ENCODE measurements at places on chromosomes 7 and 10.

DNA sequence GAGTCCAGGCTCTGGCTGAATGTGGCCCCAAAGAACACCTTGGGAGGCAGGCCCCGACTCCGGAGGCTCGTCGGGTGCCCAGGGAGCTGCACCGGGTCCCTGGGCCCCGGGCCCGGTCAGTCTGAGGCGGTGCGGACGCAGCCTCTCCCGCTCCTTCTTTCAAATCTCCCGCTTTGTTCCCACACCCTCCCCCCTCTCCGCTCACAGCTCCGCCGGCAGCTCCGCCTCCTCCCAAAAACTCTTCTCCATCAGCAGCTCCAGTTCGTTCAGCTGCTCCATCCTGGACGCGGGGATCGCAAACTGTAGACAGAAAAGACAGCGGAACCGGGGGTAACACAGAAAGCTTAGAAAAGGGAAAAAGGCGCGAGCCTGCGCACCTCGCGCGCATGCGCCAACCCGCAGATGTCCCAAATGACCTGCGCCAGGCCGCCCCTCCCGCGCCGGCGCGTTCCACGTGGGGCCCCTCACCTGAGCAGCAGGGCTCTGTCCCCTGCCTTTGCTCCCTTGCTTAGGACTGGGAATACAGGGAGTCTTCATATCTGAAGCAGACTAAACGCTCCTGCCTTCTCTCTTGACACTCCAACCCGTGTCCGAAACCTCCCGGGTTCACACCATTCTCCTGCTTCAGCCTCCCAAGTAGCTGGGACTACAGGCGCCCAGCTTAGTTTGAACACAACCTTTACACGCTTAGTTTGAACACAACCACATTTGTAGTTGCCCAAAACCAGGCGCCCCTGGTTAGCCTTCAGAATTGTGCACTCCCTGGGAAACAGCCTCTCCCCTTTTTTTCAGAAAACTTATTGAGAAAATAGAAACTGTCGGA lies at the start of gene DNA2:
Gene DNA2, minus strand, starts transcription at position 388 of the 823 bp plus-strand sequence. Its CDS starts 109 bp downstream, at position 279.
- peak; percentile 26 for DNase-seq

DNA sequence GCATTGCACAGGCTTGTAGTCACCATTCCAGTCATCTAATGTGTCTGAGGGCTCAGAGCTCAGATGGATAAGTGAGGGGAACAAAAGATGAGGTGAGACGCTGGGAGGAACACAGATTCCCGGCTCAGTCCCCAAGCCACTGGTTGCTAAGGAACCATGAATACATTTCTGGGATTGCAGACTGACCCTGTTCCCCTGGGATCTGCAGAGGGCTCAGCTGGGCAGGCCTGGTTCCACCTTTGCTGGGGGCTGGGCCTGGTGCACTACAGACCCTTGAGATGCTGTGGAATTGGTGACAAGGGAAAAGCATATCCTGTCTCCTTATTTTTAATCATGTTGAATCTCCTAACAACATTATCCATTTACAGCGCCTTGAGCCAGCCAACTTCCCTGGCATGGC lies 19.2 kb downstream of the ELFN1 start:
- no peak for DNase-seq

DNA sequence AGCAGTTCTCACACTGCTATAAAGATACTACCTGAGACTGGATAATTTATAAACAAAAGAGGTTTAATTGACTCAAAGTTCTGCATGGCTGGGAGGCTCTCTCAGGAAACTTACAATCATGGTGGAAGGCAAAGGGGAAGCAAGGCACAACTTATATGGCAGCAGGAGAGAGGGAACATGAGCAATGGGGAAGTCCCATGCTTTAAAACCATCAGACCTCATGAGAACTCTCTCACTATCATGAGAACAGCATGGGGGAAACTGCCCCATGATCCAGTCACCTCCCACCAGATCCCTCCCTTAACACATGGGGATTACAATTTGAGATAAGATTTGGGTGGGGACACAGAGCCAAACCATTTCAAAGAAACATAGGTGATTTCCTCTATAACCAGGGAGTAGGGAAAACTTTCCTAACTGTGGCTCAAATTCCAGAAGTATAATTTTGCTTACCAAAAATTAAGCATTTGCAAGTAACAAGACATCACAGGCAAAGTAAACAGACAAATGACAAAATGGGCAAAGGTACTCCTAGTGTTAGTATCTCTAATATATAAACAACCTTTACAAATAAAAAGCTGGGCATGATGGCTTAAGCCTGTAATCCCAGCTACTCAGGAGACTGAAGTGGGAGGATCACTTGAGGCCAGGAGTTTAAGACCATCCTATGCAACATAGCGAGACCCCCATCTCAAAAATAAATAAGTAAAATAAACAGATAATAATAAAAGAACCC lies 88.0 kb downstream of the KBTBD2 start:
- no peak for DNase-seq

- DNase-seq: no peak
Measured at GRCh38 chr7:94378356-94378755, 16.3 kb upstream of the COL1A2 start.
